Activated CD4-positive, alpha-beta T cell treated with anti-CD3 and anti-CD28 coated beads, Interleukin-2, amount 50 U/mL, for 4 hours (primary cell): ENCODE measurements at places on chromosomes 4 and X.

GRCh38 chr4:56742080-56742871 is 61.2 kb upstream of the HOPX start:
- no peak for DNase-seq

GRCh38 chr4:83180431-83180968 is 66.0 kb upstream of the PLAC8 start:
- DNase-seq, result no peak

DNA sequence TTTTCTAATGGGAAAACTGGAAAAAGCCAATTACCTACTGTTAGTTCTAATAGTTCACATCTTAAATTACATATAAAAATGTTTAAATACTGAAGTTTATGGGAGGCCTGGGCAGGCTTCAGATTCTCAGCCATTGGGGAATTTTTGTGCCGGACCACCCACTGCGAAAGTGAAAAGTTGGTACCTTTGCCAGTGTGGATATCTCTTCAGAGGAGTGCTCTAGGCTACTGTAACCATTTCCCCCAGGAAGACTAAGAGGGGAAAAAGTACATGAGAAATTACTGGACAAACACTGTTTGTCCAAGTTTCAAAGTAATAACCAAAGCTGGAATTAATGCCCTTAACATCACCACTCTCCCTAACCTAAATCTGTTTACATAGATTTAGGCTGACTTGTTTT is 20.8 kb downstream of the PITX2 start:
- no peak for DNase-seq

GRCh38 chr4:157818946-157819692 is 353.7 kb downstream of the GASK1B start:
- no peak for DNase-seq

- DNase-seq, result no peak
Observed at GRCh38 chr4:148196164-148196563, 246.1 kb downstream of the NR3C2 start.

GRCh38 chrX:15416133-15416993 is 32.1 kb upstream of the VEGFD start:
- DNase-seq, result no peak

- no peak for DNase-seq
Observed at GRCh38 chrX:53155512-53156206, 61.7 kb downstream of the KANTR start.

- DNase-seq, result no peak
Observed at GRCh38 chrX:7109838-7110793, 37.4 kb upstream of the STS start.

DNA sequence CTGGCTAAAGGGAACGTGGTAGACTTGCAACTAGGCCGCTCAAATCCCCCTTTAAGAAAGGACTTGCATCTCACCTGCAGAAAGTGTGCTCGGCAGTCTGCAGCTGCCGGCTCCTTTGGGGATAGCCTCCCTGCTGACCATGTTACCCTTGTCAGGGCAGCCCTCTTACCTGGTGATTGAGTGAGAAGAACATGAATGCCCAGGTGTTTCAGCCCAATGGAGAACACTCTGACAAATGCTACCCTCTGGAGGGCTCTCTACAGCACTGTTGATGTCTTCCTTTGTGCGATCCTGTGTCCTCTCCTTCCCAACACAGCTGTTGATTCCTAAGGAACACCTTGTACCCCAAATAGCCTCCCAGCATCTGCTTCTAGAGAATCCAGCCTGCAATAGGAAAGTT is 178.7 kb upstream of the LDB2 start:
- DNase-seq, result no peak

DNA sequence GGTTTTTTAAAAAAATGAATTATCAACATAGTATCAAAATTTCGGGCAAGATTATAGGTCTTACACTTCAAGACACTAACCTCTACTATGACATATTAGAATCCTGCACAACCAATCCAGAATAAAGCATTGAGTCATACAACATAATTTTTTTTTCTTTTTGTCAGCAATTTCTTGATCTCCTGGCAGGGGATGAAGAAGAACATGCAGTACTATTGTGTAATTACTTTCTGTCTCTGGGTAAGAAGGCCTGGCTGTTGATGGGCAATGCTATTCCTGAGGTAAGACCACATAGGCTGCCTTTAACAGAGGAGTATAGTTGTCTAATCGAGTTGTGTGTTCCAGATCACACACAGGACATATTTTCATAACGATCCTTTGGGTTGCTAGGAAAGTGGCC is 67.5 kb downstream of the FBXL5 start:
- DNase-seq, result no peak

DNA sequence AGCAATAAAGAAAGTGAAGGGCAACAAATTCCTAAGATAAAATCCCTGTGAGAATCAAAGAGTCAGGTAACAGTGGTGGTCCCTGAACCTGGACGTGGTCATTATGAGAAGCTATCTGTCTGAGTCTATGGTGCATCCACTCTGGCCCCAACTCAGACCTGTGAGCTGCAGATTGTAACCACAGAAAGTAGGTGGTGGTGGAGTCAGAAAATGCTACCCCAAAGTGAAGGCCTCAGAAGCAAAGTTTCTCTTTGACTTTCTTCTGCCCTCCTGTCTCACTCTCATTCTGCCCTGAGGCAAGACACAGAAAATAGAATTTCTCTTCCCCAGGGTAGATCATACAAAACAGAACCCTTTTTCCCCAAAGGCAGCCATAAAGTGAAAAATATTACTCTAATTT is 84.1 kb upstream of the NEIL3 start:
- DNase-seq, result no peak

GRCh38 chr4:53005808-53006207 is 143.7 kb downstream of the RASL11B start:
- no peak for DNase-seq

DNA sequence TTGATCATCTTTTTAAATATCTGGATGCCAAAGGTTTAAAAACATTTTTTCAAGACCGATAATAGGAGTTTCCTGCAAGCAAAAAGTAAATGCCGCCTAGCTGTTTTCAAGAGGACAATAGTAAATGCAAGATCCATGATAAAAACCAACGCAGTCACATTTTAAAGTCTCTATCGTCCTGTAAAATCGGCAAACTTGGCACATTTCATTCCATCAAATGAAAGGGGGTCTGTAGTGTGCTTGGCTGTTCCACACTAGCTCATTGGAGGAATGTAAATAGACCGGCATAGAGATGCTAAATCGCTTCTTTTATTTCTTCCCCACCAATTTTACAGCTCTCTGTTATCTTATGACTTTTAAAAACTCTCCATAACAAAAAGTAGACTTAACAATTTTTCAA is 202.2 kb downstream of the NLGN4X start:
- DNase-seq, result no peak

DNA sequence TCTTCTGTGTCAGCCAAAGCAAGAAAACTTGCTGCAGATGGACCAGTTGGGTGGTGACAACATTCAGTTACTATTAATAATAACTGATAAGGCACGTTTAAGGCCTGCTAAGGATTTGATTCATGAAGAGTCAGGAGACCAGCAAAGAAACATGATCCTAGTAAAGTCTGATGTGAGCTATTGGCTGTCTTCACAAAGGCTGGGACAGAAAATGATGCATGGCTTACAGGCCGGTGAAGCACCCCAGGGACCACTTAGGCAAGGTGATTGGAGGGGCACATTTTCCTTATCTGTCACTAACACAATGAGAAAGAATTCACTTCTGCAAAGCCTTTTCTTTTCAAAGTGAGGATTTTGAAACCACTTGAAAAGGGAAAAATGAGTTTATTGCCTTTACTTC is 65.4 kb upstream of the TRPC3 start:
- DNase-seq, result no peak

GRCh38 chr4:155478336-155478835 is 101.6 kb upstream of the MAP9 start:
- no peak for DNase-seq

DNA sequence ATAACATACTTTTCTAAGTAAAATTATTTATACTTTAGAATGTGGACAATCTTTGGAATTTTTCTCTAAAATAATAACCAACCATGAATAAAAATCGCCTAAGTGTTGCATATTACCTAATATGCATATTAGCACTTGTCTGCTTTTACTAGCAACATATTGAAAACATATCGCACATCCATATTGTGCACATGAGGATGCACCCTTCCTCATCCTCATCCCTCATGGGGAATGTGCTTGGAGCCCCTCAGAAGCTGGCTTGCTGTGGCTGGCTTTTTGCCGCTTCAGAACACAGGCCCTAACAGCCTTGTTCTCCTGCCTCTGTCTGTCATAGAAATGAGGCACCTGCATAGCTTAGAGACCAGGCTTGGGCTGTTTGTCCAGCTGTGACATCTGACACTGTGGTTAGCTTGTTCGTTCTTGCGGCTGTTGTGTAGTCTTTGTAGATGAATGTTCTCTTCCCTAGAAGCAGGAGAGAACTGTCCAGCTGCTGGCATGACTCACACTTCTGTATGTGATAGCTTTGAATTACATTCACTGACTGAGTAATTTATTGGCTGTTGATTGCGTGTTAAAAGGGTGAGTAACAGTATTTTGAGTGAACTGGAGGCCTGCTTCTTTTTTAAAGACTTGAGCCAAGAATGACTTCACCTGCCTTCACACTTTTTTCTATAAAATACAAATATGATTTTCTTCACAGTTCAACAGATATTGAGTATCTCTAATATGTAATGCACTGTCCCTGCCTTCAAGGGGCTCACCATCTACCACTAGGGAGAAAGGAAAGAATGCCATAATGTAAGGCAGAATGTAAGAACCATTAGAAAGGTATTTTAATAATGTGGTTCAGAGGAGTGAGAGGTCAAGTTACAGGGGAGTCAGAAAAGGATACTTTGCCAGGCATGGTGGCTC is 81.9 kb downstream of the HMGB2 start:
- no peak for DNase-seq

GRCh38 chr4:76570141-76570973 is 135.3 kb downstream of the SHROOM3 start:
- DNase-seq, result no peak

- no peak for DNase-seq
Observed at GRCh38 chr4:31236639-31237173, 516.5 kb downstream of the PCDH7 start.

- no peak for DNase-seq
Observed at GRCh38 chrX:109830157-109830703, 97.2 kb upstream of the ACSL4 start.

DNA sequence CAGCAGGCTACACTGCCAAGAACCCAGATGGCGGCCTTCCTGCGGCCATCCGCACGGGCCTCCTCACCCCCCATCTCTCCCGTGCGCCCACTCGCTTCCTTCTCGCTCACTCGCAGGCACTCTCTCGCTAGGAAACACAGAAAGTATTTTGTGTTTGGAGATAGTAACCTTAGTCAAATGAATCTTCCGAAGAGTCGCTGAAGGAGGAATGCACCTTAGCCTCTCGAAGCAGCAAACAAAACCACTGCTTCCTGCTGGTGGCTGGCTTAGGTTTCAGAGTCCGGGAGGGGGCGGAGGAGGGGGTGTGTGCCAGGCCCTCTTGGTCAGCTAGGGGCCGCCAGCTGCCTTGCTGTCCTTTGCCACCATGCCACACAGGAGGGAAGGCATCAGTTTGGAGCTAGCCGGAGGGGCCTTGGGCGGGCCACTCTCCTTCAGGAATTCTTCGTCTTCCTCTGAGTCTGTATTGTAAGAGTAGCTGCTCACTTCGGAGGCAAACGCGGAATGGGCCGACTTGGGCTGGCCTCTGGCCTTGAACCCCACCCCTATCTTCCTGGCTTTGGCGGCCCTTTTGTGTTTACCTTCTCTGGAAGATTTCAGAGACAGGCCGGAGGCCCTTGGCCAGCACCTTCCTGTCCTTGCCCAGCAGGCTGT is 73.2 kb upstream of the UCP1 start:
- DNase-seq, result no peak

- no peak for DNase-seq
Observed at GRCh38 chrX:122512561-122513072, 671.5 kb upstream of the GRIA3 start.

- DNase-seq, result no peak
Observed at GRCh38 chr4:27381815-27382214, 521.2 kb downstream of the STIM2 start.

DNA sequence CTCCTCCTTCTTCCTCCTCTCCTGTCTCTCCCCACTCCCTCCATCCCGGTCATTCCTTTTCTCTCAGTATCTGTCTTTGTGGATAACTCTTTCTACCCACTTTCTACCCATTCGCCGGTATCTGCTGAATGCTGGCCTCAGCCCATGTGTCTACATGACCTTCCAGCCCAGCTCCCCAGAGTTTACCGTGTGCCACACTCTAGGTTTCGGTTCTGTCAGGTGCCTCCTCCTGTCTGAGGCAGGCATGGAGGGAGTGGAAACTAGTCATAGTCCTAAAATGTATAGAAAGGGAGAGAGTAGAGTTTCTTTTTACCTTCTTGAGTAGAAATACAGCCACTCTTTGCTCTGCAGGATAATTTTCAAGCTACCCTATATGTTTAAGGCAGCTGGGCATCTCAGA is 33.5 kb upstream of the SCRG1 start:
- DNase-seq, result no peak

- DNase-seq, result no peak
Observed at GRCh38 chrX:150028692-150029091, 90.4 kb upstream of the EOLA2 start.

- DNase-seq, result no peak
Observed at GRCh38 chrX:124226129-124226528, 106.3 kb upstream of the TEX13D start.

DNA sequence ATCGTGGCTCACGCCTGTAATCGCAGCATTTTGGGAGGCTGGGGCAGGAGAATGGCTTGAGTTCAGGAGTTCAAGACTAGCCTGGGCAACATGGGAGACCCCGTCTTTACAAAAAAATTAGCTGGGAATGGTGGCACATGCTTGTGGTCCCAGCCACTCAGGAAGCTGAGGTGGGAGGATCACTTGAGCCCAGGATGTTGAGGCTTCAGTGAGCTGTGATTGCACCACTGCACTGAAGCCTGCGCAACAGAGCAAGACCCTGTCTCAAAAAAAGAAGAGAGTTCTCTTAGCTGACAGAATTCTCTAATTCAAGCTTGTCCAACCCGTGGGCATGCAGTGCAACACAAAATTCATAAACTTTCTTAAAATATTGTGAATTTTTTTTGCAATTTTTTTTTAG is 95.6 kb upstream of the CBR4 start:
- DNase-seq, result no peak

DNA sequence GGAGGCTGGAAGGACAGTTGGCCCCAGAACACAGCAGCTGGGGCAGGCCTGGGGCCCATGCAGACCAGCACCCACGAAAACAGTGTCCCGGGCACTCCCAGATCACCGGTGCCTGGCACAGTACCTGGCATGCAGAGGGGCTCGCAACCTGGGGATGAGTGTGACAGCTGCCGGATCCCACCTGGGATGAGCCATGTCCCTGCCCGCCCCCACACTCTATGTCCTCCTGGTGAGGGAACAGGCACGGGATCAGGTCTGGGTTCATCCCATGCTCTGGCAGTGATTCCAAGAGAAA is 22.8 kb upstream of the PPP2R2C start:
- no peak for DNase-seq

- DNase-seq, result no peak
Observed at GRCh38 chrX:352181-352580, 33.6 kb upstream of the GTPBP6 start.

GRCh38 chr4:111676533-111676932 is 468.7 kb upstream of the FAM241A start:
- no peak for DNase-seq
